Smooth muscle cell of bladder (primary cell): ENCODE measurements at places on chromosomes 12 and 14. TPM values are rescaled to one million over a fixed set of nuclear protein-coding genes. Genes with fewer than 3 reads are reported as not detected.

The TEX22 gene
- total RNA-seq: 0.37 and 0.43 TPM in 2 replicates

The TPH2 gene
- total RNA-seq: not detected in 2 replicates

The ANO6 gene
- total RNA-seq: 46.2 and 55.7 TPM in 2 replicates

The IGFBP6 gene
- total RNA-seq: 666 and 756 TPM in 2 replicates

The PZP gene
- total RNA-seq: not detected in 2 replicates

The ASCL1 gene
- not detected in 2 replicates for total RNA-seq

The PLD4 gene
- 0.09 and 0.14 TPM in 2 replicates for total RNA-seq

The WNT5B gene
- total RNA-seq: 14.7 and 30.3 TPM in 2 replicates

The GALNT6 gene
- total RNA-seq: 1.4 and 1.5 TPM in 2 replicates

The RAB2B gene
- total RNA-seq: 15.1 and 19.7 TPM in 2 replicates

The HNF1A gene
- 0.09 TPM in 1 of 2 replicates, not detected in the other for total RNA-seq

The LRFN5 gene
- total RNA-seq: 1.3 and 7.4 TPM in 2 replicates

The ART4 gene
- under 0.01 TPM in 2 replicates for total RNA-seq

The CATSPERB gene
- not detected in 2 replicates for total RNA-seq

The TAS2R10 gene
- 0.55 and 0.71 TPM in 2 replicates for total RNA-seq

The GAS2L3 gene
- total RNA-seq: 5.3 and 6.3 TPM in 2 replicates

The USP44 gene
- total RNA-seq: 6.0 and 13.8 TPM in 2 replicates

The ARMH4 gene
- 1.00 and 4.0 TPM in 2 replicates for total RNA-seq

The RIPK3 gene
- 2.5 and 2.8 TPM in 2 replicates for total RNA-seq

The DACT1 gene
- 44.8 and 78.7 TPM in 2 replicates for total RNA-seq

The FAIM2 gene
- total RNA-seq: 5.4 and 5.5 TPM in 2 replicates

The PRB4 gene
- not detected in 2 replicates for total RNA-seq

The SLC7A8 gene
- total RNA-seq: 1.9 and 2.3 TPM in 2 replicates

The TCP11L2 gene
- total RNA-seq: 42.4 and 65.1 TPM in 2 replicates

The PRPH gene
- total RNA-seq: 0.28 and 0.46 TPM in 2 replicates

The EPYC gene
- 0.09 TPM in 1 of 2 replicates, not detected in the other for total RNA-seq
